A549 treated with Mapracorat at 1 μM for 4 hours (cell line): ENCODE measurements at places on chromosomes 7 and 10. TPM values are rescaled to one million over a fixed set of nuclear protein-coding genes. Genes with fewer than 3 reads are reported as not detected.

Gene ABCB4
- total RNA-seq: 0.06 TPM in 1 of 5 replicates, not detected in the others

Gene ANKRD7
- total RNA-seq: 0.28 to 0.58 TPM (median 0.32 TPM) in 4 of 5 replicates, not detected in the other

Gene LRRD1
- total RNA-seq: not detected in 5 replicates

Gene GPR85
- total RNA-seq: not detected in 5 replicates

Gene NPVF
- not detected in 5 replicates for total RNA-seq

Gene MOGAT3
- not detected in 5 replicates for total RNA-seq

Gene NKX1-2
- total RNA-seq: 0.04 to 0.06 TPM in 2 of 5 replicates, not detected in the others

Gene TACC2
- total RNA-seq: 74.2 to 86.6 TPM (median 79.2 TPM) in 5 replicates

Gene TSPAN12
- total RNA-seq: 0.46 to 0.59 TPM (median 0.49 TPM) in 5 replicates

Gene PIP
- total RNA-seq: 0.36 to 0.48 TPM (median 0.36 TPM) in 3 of 5 replicates, not detected in the others

Gene PDE6C
- not detected in 5 replicates for total RNA-seq

Gene EIF3B
- 220 to 260 TPM (median 227 TPM) in 5 replicates for total RNA-seq

Gene RELN
- 0.01 TPM in 2 of 5 replicates, not detected in the others for total RNA-seq

Gene MYO1G
- total RNA-seq: 0.12 to 0.28 TPM (median 0.16 TPM) in 5 replicates

Gene UPK3BL2
- 1.6 to 3.6 TPM (median 2.4 TPM) in 5 replicates for total RNA-seq

Gene AOC1
- total RNA-seq: 0.05 to 0.32 TPM (median 0.13 TPM) in 3 of 5 replicates, not detected in the others

Gene SLIT1
- 0.04 to 0.10 TPM (median 0.08 TPM) in 5 replicates for total RNA-seq

Gene AP4M1
- 13.0 to 16.0 TPM (median 14.8 TPM) in 5 replicates for total RNA-seq
